Osteocyte (in vitro differentiated cells): ENCODE measurements at places on chromosomes 7 and 10. TPM values are rescaled to one million over a fixed set of nuclear protein-coding genes. Genes with fewer than 3 reads are reported as not detected.

DNA sequence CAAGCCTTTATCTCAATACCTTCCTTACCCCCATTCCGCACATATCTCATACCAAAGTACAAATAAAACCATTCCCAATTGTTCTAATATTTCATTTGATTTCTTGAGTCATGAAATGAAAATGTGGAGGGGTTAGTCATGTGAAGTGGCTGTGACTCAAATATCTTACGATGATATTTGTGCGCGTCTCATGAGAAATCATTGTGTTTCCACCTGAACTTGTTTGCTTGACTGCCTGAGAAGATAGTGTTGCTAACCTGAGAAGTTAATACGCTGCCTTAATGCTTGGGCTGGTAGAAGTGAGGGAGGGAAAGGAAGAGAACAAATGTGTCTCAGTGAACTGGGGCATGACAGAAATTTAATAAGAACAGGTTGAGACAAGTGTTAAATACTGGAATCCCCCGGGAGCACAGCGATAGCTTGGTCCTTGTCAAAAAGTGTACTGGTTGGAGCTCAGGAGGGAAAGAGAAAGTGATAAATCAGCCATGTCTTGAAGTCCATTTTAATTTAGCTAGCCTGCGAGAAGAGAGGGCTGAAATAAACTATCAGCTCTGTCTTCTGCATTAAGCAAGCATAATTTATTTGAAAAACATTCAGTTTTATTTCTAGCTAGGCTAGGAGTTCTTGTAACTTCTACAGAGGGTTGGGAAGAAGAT is 7.2 kb upstream of the EPHA1 start:
- H3K27ac ChIP-seq: no peak overlapping the region
- peaks cover 22% of the 10 kb centered on the region for H3K4me1 ChIP-seq
- DNase-seq: no peak
- no peak overlapping the region for H3K4me3 ChIP-seq
- peaks cover 7% of the 10 kb centered on the region for H3K27me3 ChIP-seq

Gene SLC18A3
- total RNA-seq: 0.32 and 0.34 TPM in 2 replicates

- peaks cover 7% of the 10 kb centered on the region for H3K4me1 ChIP-seq
- peak overlapping the region; percentile 39 for H3K27ac ChIP-seq
- no peaks in the 10 kb centered on the region for H3K36me3 ChIP-seq
Measured at GRCh38 chr7:117659531-117660011, 179.7 kb downstream of the CFTR start.

Gene SFTPA2
- not detected in 2 replicates for total RNA-seq

DNA sequence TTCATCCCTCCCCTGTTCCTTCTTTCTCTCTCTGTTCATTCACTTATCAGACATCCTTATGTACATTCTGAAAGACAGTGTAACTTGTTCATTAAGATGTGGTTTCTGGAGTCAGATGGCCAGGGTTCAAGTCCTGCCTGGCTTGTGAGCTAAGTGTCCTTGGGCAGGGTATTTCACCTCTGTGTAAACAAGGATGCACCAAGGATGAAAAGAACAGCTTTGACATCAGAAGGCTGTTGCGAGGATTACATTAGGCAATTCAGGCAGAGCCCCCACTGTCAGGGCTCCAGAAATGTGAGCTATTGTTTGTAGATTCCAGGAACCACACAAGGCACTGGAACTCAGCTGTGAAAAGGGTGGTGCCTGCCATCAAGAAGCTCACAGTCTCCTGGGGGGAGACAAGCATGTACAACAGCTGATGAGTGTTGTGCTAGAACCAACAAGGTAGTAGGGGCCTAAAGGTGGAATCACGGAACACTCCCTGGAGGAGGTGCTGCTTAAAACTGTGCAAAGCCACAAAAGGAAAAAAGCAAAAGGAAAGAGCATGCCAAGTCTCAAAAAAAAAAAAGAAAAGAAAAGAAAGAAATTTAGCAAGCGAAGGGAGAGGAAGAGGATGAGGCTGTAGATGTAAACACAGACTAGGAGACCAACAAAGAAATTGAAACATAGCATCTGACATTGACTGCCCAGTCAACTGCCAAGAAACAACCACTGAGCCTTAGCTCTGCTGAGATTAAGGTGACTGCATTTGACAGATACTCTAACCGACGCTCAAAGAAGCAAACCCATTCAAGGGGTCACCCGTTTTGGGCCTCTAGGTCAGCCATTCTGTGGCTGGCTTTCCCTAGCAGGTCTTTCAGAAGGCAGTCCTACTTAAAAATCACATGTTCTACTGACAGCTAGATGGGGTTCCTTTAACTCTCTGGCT is 12.5 kb downstream of the PDLIM1 start:
- H3K36me3 ChIP-seq: no peaks in the 10 kb centered on the region
- no peak overlapping the region for H3K4me3 ChIP-seq
- no peak for DNase-seq
- peaks cover 70% of the 10 kb centered on the region for H3K4me1 ChIP-seq
- H3K27ac ChIP-seq: peak overlapping the region; percentile 80

DNA sequence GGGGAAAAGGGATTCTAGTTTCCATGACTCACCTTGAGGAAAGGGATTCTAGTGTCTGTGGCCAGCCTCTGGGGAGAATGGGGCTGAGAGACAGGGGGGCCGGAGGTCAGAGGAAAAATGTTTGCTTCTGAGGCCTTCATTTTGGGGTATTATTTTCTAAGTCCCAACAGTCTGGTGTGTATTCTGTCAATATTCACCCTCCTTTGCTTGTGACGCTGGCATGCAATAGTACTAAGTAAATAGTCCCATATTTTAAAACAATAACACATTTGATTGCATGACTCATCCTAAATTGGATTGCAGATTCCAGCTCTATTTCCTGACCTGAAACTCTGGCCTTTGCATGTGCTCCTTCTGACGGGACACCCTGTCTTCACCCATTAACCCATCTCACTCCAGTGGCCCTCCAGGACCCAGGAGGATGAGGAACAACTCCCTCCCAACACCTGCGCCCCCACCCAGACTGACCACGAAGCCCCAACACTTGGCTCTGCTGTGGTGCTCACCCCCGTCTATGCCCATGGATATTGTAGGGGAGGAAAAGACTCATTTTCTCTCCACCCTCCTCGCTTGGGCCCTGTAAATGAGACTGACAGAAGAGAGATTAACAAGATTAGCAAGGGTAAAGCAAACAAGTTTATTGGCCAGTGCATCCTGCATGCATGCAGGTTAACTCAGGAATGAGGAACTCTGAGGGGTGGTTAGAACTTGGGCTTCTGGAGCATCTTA is 495.6 kb upstream of the KLF6 start:
- peak overlapping the region; percentile 96 for H3K27ac ChIP-seq
- DNase-seq: no peak
- peaks cover 71% of the 10 kb centered on the region for H3K4me1 ChIP-seq
- no peaks in the 10 kb centered on the region for H3K36me3 ChIP-seq
- no peaks in the 10 kb centered on the region for H3K27me3 ChIP-seq
- no peak overlapping the region for H3K4me3 ChIP-seq

- H3K36me3 ChIP-seq: no peaks in the 10 kb centered on the region
- H3K27me3 ChIP-seq: peaks cover 12% of the 10 kb centered on the region
- H3K4me1 ChIP-seq: no peaks in the 10 kb centered on the region
- H3K27ac ChIP-seq: no peak overlapping the region
- H3K4me3 ChIP-seq: no peak overlapping the region
Measured at GRCh38 chr10:96276831-96277230, 5.5 kb upstream of the BLNK start.

Gene PON3
- not detected in 2 replicates for total RNA-seq

DNA sequence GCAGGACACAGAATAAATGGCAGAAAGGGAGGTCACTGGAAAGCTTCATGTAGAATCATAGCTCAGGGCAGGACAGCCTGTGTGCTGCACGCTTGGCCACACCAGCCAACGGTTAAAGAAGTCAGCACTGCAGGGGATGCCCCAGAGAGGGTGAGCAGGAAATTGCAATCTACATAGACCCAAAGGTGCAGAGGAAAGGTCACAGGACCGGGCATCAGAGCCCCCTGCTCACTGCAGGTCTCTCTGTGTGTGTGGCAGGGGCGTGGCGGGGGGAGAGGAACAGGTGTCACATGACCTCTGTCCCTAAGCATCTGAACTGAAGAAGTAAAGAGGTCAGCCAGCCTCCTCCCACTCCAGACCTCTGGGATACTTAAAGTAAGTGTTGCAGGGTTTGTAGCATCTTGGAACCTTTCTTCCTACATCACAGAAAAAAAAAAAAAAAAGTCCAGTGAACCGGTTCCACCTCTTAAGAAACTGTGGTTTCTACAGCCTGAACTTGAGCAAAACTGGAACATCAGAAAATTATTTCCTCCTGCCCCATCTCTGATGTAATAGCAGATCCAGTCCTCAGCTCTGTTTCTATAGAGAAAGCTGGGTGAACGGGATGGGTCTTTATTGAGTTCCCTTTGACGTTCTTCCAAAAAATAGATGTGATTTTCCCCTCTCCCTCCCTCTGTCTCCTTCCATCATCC is 64.3 kb downstream of the RGS10 start:
- H3K27me3 ChIP-seq: peaks cover 53% of the 10 kb centered on the region
- DNase-seq: no peak
- H3K27ac ChIP-seq: no peak overlapping the region
- no peaks in the 10 kb centered on the region for H3K36me3 ChIP-seq
- H3K4me1 ChIP-seq: peaks cover 9% of the 10 kb centered on the region

GRCh38 chr7:127828843-127829500 is 177.0 kb downstream of the SND1 start:
- peak overlapping the region; percentile 9 for H3K27ac ChIP-seq
- no peak overlapping the region for H3K4me3 ChIP-seq
- peaks cover 16% of the 10 kb centered on the region for H3K4me1 ChIP-seq
- DNase-seq: no peak

Gene CNNM1
- total RNA-seq: 0.24 TPM in 2 replicates

- peaks cover 17% of the 10 kb centered on the region for H3K4me1 ChIP-seq
- H3K27ac ChIP-seq: no peak overlapping the region
- H3K4me3 ChIP-seq: no peak overlapping the region
- peaks cover 2% of the 10 kb centered on the region for H3K36me3 ChIP-seq
Measured at GRCh38 chr10:44308935-44309334, 76.0 kb downstream of the CXCL12 start.

Gene LRRD1
- total RNA-seq: 0.39 TPM in 1 of 2 replicates, not detected in the other

DNA sequence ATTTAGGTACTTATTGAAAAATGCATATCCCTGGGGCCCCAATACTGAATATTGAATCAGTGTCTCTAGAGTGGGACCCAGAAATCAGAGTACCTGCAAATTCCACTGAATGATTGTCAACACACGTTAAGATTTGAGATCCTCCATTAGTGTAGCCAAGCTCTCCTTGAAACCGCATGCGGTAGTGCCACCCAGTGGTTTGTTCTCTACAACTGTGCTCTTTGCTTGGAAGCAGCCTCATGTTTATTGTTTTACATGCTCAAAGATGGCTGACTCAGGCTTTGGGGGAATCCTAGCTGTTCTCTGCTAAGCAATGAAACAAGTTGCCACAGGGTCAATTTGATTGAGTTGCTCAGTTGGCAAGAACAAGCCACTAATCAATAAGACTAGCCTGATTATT is 340.2 kb upstream of the CELF2 start:
- peaks cover 9% of the 10 kb centered on the region for H3K4me1 ChIP-seq
- peaks cover 9% of the 10 kb centered on the region for H3K36me3 ChIP-seq
- DNase-seq: no peak
- no peaks in the 10 kb centered on the region for H3K27me3 ChIP-seq
- H3K27ac ChIP-seq: no peak overlapping the region

DNA sequence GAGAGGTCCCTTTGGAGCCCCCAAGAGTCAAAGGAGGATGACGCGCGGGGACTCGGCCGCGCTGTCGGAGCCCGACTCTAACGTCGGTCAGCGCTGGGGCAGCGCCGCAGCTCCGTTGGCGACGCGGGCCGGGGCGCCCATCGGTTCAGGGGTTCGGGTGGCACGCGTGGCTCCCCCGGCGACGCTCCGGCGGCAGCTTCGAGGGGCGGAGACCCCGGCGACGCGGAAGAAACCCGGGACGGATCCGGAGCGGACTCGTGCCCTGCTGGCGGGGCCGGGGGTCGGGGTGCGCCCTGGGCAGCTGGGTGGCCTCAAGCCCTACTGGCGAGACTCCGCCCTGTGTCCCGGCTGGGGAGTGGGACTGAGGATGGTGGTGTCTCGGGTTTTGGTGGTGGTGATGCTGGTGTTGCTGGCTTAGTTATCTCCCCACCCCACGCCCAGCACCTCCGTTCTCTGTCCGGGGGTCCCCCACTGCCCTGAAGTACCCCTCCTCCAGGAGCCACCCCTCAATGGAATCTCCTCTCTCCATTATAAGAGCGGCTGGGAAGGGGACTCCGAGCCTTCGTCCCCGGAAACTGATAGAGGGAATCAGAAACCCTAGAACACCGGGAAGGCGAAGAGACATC is at the start of gene NAT16:
NAT16 (minus strand) TSS at position 164 of the 626 bp plus-strand sequence. CDS start 5,486 bp downstream, outside the sequence.
- H3K27me3 ChIP-seq: peaks cover 50% of the 10 kb centered on the region
- H3K4me3 ChIP-seq: peak within 1 kb of the TSS; percentile 68
- no peak within 1 kb of the TSS for H3K27ac ChIP-seq
- H3K36me3 ChIP-seq: no peaks in the 10 kb centered on the region
- no peak for DNase-seq

Gene FZD1
- 19.4 and 20.0 TPM in 2 replicates for total RNA-seq

- H3K4me3 ChIP-seq: no peak overlapping the region
- H3K4me1 ChIP-seq: no peaks in the 10 kb centered on the region
- H3K27ac ChIP-seq: no peak overlapping the region
- no peak for DNase-seq
- H3K27me3 ChIP-seq: no peaks in the 10 kb centered on the region
Measured at GRCh38 chr10:104925232-104925851, 284.3 kb downstream of the SORCS3 start.
